Sigmoid colon (tissue), 7 donors: ENCODE measurements at places on chromosomes 5 and 9. TPM values are rescaled to one million over a fixed set of nuclear protein-coding genes. Genes with fewer than 3 reads are reported as not detected.

Gene C1QTNF2
- 1.1 TPM for total RNA-seq

Gene PCDHA12
- total RNA-seq: not detected

Gene SLCO6A1
- not detected for total RNA-seq

Gene SLC4A9
- not detected for total RNA-seq

Gene SAXO1
- total RNA-seq: not detected

Gene PCDHGA4
- total RNA-seq: 5.0 TPM

Gene EIF4E1B
- 0.36 TPM for total RNA-seq

Gene NTNG2
- 0.36 TPM for total RNA-seq
